Jurkat, Clone E6-1 (cell line): ENCODE measurements at places on chromosomes 3 and 15.
A peak's percentile ranks its signal among the peaks of the same experiment; 100 is the strongest.

- DNase-seq = no peak
Measured at GRCh38 chr3:13613343-13614190, 64.6 kb downstream of the FBLN2 start.

GRCh38 chr3:148791920-148792319 is 35.7 kb upstream of the CPB1 start:
- no peak for DNase-seq

DNA sequence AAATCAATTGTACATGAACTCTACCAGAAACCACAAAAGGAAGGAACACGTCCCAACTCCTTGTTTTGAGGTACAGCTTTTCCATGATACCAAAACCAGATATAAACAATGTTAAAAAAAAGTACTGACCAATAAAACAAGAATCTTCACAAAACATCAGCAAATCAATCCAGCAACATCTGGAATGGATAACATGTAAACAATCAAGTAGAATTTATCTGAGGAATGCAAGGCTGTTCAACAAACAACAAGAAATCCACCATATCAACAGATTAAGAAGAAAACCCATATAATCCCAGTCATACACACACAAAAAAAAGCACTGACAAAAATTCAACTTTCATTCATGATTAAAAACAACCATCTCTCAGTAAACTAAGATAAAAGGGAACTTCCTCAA is 26.7 kb downstream of the TJP1 start:
- no peak for DNase-seq

GRCh38 chr3:43162230-43163084 is 56.6 kb upstream of the POMGNT2 start:
- DNase-seq = peak; percentile 40

- no peak for DNase-seq
Measured at GRCh38 chr15:69105451-69105985, 54.9 kb upstream of the GLCE start.

GRCh38 chr3:61612211-61613194 is 51.1 kb downstream of the PTPRG start:
- DNase-seq = no peak

DNA sequence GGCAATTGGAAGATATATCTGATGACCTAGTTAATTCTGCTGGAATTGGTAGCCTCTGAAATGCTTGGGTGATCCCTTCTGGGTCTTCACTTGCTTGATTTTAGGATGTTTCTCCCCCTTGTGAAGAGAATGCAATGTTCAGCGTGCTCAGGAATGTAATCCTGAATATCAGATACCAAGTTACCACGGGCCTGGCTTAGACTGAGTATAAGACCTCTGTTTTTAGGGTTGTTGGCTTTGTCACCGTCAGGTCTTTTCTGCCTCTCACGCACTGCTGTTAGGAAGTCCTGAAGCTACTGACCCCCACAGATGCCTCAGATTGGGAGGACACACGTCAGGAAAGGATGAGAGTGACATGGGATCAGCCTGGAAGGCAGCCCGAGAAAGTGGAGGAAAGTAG is 198.5 kb downstream of the CDIN1 start:
- no peak for DNase-seq

- DNase-seq = no peak
Measured at GRCh38 chr3:5194801-5195509, 7.4 kb downstream of the EDEM1 start.

- DNase-seq = no peak
Measured at GRCh38 chr15:36977659-36978058, 122.7 kb downstream of the MEIS2 start.

DNA sequence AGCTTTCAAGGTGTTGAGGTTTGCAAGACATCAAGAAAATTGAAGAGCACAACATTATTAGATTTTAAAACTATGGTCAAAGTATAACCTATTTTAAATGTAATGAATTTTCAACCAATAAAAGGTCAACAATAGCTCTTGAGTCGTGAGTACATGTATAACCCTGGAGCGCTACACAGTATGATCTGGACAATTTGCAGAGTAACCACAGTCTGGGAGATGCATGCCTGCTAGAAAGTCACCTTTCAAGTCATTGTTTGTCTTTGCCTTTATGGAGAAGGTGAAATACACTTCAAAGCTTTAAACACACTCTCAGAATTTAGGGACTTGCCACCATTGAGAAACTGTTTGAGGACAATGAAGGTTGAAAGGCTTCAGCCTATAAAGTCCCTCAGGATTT is 112.6 kb upstream of the ALCAM start:
- no peak for DNase-seq

DNA sequence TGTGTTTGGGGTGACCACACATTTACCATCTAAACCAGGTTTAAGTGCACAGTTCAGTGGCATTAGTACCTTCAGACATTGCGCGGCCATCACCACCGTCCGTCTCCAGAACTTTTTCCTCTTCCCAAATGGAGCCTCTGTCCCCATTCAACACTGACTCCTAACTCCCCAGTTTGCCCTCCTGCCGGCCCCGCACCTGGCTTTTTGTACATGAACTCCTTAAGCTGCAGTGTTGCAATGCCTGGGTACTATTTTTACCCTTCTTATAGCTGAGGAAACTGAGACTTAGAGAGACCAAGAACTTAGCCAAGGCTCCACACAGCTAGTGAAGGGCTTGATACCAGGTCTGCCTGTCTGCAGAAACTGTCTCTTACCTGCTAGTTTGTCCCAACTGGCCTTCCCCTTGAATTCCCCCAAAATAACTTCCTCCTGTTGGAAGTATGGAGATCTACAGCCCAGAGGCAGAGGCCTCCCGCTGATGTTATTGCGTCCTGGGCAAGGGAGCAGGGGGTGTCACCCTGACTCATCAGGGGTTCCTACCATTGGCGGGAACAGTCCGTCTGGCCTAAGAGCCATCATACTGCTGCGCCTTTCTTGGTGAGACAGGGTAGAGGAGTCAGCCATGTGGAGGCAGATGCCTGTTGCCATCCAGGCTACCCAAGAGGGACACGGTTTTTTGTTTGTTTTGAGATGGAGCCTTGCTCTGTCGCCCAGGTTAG is 65.6 kb downstream of the GRIP2 start:
- no peak for DNase-seq

GRCh38 chr15:39878406-39878785 is 41.7 kb downstream of the GPR176 start:
- no peak for DNase-seq

DNA sequence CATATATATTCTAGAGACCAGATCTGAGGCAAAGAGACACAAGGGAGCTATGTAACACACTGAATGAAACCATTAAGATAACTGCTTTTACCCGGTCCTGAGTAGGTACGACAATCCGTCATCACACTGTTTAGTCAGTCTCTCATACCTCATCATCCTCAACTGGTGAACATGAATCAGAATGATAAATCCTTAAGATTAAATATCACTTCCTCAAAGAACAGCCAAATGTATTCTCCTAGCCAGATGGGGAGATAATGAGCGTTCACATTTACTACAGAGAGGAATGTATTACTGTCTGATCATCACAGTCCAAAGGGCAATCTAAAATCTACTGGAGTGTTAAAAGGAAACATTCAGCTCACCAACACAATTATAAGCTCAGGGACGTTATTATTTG is 319.4 kb upstream of the STAC start:
- no peak for DNase-seq

DNA sequence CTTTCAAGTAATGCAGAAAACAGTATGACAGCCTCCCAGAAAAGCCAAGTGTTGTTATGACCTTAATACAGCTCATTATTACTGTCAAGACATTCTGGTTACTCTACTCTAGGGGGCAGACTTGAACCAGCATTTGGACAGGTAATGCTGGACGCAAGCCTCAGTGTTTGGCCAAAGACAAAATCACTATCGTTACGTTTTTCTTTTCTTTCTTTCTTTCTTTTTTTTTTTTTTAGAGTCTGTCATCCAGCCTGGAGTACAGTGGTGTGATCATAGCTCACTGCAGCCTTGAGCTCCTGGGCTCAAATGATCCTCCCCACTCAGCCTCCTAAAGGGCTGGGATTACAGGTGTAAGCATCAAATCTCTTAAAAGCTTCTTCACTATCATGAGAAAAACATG is 29.4 kb upstream of the TMEM45A start:
- peak; percentile 27 for DNase-seq

- DNase-seq = no peak
Measured at GRCh38 chr15:87518957-87519356, 737.6 kb downstream of the NTRK3 start.

- DNase-seq = no peak
Measured at GRCh38 chr15:83066034-83066733, 868 bp downstream of the BTBD1 start.

GRCh38 chr15:60923925-60924324 is 305.2 kb downstream of the RORA start:
- no peak for DNase-seq

- DNase-seq = peak; percentile 9
Measured at GRCh38 chr3:42443292-42443691, 32.9 kb upstream of the LYZL4 start.

DNA sequence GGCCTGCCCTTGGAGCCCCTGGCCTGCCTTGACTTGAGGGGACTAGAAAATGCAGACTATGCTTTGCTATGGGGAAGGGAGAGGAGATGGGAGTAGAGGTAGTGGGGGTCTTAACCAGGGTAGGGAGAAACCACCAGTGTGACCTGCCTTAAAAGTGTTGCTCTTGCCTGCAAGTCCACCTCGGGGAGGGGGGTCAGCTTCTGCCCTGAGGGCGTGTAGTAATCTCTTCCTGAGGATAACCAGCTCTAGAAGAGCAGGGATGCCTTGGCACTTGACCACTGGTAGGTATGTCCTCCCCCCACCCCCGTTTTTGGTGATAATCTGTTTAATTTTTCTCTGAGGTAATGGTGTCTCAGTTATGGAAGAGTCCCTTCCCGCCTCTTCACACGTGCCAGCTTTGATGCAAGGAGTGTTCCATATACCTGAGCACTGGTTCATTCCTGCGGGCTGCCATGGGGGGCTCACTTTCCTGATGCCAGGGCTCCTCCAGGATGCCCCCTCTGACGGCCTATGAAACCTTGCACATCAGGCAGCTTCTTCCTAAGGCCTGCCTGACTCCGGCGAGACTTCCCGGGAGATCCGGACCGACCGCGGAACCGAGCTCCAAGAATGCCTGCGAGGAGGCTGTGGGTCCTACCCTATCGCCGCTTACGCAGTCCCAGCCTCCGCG is 780 bp upstream of the P4HTM start:
- DNase-seq = no peak

DNA sequence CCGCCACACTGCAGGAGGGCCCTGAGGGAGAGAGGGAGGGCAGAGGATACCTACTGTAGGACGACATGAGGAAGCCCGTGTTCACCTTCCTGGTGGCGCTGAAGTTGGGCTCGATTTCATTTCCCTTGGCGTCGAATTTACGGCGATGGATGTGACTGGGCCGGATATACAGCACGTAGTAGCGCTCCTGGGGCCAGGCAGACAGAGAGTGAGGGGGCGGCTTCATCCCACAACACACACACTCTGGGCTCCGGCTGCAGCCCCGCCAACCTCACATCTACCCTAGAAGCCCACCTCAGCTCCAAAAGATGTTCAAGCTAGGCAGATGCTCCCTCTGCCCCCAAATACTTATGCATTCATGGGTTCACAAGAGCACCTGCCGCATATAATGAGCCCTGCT is 4.5 kb downstream of the ARPIN start:
- no peak for DNase-seq

GRCh38 chr15:69055251-69055650 is 40.8 kb downstream of the NOX5 start:
- DNase-seq = no peak

DNA sequence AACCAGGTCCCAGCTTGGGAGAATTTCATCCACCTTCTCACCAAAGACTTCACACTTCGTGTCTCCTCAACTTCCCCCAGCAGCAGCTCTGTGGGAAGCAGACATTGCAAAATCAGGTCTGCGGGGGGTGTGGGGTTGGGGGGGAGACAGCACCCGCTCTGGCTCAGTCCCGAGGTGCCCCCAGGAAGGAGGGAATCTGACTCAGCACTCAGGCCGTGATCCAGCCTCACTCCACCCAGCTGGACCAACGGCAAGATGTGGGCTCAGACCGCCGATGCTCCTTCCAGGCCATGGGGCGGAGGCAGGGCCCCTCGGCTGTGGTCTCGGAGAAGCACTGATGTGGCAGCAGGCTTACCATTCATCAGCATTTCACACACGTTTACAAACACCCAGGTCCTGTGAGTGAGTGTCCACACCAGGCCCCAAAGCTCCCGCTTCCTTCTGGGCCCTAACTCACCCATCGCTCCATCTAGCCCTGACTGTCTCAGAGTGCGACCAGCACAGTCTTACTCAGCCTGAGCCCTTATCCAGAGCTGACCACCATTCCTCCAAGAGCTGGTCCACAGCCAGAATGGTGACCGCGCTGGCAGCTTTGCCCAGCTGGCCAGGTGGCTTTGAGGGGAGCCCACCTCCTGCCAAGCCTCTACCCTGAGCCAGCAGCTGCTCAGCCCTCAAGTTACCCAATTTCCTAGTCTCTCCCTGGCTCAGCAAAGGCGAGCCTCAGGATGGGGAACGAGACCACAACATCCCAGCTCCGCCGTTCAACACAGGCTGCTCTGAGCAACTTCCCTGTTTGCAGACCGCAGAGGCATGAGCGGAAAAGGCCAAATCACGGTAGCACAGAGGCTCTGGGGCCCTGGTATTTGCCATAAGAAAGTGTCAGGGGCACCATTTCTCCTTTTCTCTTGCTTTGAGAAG is 3.3 kb downstream of the STAB1 start:
- DNase-seq = no peak

- no peak for DNase-seq
Measured at GRCh38 chr15:69954666-69955065, 143.1 kb downstream of the TLE3 start.

- DNase-seq = peak; percentile 46
Measured at GRCh38 chr3:53375019-53375418, 27.7 kb upstream of the DCP1A start.

GRCh38 chr3:147426931-147427330 is 17.8 kb downstream of the ZIC1 start:
- no peak for DNase-seq

- no peak for DNase-seq
Measured at GRCh38 chr15:99143242-99143641, 38.4 kb downstream of the SYNM start.

GRCh38 chr3:134351427-134351826 is 22.8 kb downstream of the AMOTL2 start:
- no peak for DNase-seq

DNA sequence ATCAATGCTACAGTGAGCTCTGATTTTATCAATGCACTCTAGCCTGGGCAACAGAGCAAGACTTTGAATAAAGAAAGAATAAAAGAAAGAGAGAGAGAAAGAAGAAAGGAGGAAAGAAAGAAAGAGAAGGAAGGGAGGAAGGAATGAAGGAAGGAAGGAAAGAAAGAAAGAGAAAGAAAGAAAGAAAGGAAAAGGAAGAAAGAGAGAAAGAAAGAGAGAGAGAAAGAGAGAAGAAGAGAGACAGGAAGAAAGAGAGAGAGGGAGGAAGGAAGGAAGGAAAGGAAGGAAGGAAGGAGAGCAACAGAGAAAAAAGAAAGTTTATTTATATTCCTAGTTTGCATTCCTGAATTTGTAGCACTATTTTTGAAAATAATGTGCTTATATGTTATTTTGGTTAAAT is 52.3 kb upstream of the ITGA11 start:
- no peak for DNase-seq

- DNase-seq = no peak
Measured at GRCh38 chr3:71322154-71322553, 261.4 kb downstream of the FOXP1 start.
